Daoy (cell line): ENCODE measurements at places on chromosomes 11 and 22. TPM values are rescaled to one million over a fixed set of nuclear protein-coding genes. Genes with fewer than 3 reads are reported as not detected.

The RFPL2 gene
- total RNA-seq, result not detected in 2 replicates

The SCUBE1 gene
- total RNA-seq, result 0.21 and 1.4 TPM in 2 replicates

The TMEM151A gene
- total RNA-seq, result 0.60 TPM in 1 of 2 replicates, not detected in the other

The TMEM134 gene
- total RNA-seq, result 9.4 and 36.5 TPM in 2 replicates

The ZDHHC5 gene
- 27.7 and 28.0 TPM in 2 replicates for total RNA-seq

The MOV10L1 gene
- total RNA-seq, result 0.11 TPM in 1 of 2 replicates, not detected in the other

The TMPRSS13 gene
- total RNA-seq, result 0.06 and 0.48 TPM in 2 replicates

The XKR3 gene
- total RNA-seq, result 0.69 TPM in 1 of 2 replicates, not detected in the other

The MISFA gene
- total RNA-seq, result 0.63 and 6.4 TPM in 2 replicates

The RAB30 gene
- total RNA-seq, result 10.3 and 11.9 TPM in 2 replicates

The OR4D5 gene
- total RNA-seq, result not detected in 2 replicates

The PRAME gene
- total RNA-seq, result 41.9 and 62.0 TPM in 2 replicates

The MS4A13 gene
- 0.86 TPM in 1 of 2 replicates, not detected in the other for total RNA-seq

The RBM14 gene
- total RNA-seq, result 37.5 and 45.5 TPM in 2 replicates

The TYR gene
- total RNA-seq, result not detected in 2 replicates

The CLDN5 gene
- total RNA-seq, result 0.11 TPM in 1 of 2 replicates, not detected in the other

The MIOX gene
- not detected in 2 replicates for total RNA-seq

The MRGPRX3 gene
- not detected in 2 replicates for total RNA-seq

The MS4A6E gene
- not detected in 2 replicates for total RNA-seq

The EFCAB6 gene
- total RNA-seq, result 2.6 and 3.1 TPM in 2 replicates

The POU2AF1 gene
- not detected in 2 replicates for total RNA-seq

The HEPHL1 gene
- total RNA-seq, result not detected in 2 replicates

The CLCF1 gene
- 7.1 TPM in 2 replicates for total RNA-seq

The NOX4 gene
- total RNA-seq, result 2.7 and 6.8 TPM in 2 replicates

The ATL3 gene
- total RNA-seq, result 36.3 and 44.4 TPM in 2 replicates
